Stimulated activated CD8-positive, alpha-beta memory T cell treated with anti-CD3 and anti-CD28 coated beads, Interleukin-4, amount 100 ng/mL, for 1 hour (primary cell): ENCODE measurements at places on chromosomes 7 and 10.
A peak's percentile ranks its signal among the peaks of the same experiment; 100 is the strongest.

DNA sequence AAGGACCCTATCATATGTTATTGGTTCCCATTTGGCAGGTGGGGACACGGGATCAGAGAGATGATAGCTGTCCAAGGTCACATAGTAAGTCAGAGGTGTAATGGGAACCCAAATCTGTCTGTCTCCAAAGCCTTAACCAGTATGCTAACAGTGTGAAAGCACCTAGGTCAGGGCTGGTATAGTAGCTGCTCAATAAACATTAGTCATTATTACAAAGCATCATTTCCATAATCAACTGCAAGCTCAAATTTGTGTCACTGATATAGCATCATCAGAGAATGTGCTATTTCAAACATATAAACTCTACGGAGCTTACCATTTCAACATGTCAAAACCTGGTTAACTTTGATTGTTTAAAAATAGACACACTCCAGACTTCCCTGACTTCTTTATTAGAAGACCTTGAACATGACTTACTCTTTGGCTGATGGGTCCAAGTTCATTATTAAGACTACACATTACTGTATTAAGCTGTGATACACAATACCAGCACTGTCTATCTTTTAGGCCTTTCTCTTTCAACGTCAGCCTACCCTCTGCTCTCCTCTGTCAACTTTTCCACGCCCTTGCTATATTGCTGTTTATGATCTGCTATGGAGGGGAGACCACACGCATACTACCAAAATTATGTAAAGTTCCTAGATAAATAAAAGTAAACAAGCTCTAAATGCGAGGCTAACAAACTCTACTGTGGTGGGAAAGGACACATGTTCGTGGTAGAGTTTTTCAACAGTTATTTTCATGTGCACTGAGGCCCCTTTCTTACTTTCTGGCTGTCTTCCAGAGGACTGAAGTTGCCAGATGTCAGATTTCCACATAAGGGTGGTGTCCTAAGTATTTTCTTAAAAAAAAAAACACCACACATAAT is 33.6 kb downstream of the DNMBP start:
- DNase-seq, result no peak

GRCh38 chr10:79189181-79189580 is 120.4 kb downstream of the ZMIZ1 start:
- DNase-seq, result no peak

DNA sequence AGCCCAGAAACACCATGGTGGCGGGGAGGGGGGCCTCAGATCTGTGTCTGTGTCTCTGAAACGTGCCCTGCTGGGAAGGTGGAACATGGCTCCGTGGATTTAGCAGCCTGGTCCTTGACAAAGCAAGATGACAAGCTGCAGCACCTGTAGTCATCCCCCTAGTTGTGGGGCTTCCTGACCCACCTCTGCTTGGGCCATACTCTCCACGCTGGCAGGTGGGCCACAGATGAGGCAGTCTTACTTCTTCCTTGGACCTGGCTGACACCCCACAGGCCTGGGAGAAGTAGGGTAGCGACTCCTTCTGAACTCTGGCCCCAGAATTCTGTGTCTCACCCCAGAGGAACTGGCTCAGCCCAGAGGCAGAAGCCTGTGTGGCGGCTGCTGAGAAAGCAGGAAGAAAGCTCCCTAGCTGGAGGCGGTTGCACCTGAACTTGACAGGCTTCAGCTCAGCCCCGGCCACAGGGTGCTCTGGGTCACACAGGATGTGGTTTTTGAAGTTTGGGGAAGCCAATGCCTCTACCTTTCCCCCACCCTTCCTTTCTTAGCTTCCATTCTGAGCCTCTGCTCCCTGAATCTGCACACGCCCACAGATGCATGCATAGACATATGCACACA is 113.9 kb downstream of the ABLIM1 start:
- DNase-seq, result peak; percentile 46

- DNase-seq, result peak; percentile 2
Measured at GRCh38 chr10:90857635-90858460, at the start of gene HTR7. Gene HTR7 (minus strand): TSS chr10:90858039. CDS start chr10:90857671, 368 bp downstream.

DNA sequence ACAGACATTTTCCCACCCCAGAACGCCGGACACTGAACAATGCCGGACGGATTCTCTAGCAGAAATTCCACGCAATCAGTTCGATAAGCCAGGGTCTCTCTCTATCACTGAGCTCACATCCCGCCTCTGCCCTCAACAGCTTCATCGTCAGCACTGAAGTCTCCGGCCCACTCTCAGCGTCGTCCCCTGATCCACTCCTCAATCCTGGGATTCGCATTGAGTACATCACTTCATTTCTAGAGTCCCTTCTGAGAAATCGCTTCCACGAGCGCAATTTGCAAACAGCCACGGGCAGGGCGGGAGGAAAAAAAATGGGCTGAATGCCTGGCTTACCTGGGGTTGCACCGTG is 365 bp downstream of the YME1L1 start:
- DNase-seq, result no peak
